ENCODE measurements at places on chromosomes 13 and 19.

DNA sequence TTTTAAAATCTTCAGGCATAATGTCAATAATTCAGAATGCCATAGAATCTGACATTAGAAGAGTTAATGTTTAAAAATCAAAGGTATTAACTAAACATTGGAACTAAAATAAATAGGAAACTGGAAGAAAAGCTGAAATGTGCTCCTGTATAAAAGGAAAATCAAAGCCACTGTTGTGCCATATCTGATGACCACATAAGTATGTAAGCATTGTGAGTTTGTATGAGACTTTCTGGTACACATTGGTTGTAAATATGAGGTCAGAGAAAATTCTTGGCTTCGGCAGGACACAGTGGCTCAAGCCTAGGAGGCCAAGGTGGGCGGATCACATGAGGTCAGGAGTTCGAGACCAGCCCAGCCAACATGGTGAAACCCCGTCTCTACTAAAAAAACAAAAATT is 48.3 kb upstream of the INTS6 start:
- DNase-seq: no peak

DNA sequence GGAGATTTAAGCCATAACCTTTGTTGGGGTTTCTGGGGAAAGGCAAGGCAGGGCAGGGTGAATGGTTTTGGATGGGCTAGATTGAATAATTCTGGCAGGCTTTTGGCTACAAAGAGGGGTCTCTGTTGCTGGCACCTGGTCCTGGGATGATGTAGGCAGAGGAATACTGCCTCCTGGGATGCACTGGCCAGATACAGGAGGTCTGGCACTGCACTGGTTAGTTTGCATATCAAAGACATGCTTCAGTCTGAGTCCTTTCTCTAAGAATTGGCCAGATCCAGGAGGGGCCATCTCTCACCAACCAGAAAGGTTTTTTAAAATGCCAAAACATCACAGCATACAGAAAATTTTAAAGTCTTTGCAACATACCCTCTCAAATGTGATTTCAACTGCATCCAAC is 8.0 kb upstream of the MEDAG start:
- no peak for DNase-seq

DNA sequence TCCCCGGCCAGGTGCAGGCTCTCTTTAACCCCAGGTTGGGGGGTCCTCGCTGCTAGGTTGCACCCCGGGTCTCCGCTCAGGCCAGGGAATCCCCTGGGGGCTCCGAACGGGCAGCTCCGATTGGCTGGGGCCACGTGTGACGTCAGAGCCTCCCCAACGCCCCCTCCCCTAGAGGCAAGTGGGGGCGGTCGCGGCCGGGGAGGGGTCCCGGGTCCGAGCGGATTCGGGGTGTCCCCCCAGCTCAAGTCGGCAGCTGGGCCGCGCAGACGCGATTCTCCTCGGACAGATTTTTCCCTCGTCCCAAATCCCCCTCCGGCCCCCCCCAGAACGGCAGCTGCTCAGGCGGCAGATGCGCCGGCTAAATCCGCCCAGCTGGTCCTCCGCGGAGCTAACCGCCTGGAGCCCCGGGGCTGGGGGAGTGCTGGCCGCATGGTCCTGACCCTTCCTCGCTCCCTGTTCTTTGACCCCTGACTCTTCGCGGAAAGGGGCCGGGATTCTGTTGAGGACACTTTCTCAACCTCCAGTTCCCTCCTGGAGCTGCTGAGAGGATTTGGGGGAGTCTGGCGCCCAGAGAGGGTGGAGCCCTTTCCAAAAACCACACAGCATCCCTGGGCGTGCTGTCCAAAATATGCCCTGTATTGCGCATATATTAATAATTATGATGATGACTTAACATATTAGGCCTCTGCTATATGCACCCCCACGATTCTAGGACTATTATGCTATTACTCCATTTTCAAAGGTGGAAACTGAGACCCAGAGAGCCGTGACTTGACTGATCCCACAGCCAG is 25.4 kb upstream of the SEMA6B start:
- DNase-seq: no peak

GRCh38 chr13:65497265-65497664 is 1732.9 kb downstream of the PCDH9 start:
- DNase-seq: peak; percentile 76

GRCh38 chr19:8681345-8682029 is 17.1 kb downstream of the ACTL9 start:
- no peak for DNase-seq

DNA sequence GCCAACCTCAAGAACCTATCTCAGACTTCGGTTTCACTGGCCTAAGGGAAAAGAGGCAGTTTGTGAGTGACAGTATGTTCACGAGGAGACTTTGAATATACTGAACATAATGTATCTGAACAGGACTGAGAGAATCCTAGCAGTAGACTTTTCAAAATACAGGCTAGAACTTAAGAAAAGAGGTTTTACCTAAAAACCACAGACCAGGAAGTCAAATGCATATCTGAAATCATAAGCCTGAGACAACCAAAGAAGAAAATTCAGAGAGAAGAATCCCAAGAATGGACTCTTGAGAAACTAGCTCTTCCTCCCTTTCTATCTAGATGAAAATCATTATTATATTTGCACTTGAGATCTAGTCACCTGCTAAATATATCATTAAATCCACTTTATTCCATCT is 17.6 kb downstream of the MYCBP2 start:
- DNase-seq: no peak

DNA sequence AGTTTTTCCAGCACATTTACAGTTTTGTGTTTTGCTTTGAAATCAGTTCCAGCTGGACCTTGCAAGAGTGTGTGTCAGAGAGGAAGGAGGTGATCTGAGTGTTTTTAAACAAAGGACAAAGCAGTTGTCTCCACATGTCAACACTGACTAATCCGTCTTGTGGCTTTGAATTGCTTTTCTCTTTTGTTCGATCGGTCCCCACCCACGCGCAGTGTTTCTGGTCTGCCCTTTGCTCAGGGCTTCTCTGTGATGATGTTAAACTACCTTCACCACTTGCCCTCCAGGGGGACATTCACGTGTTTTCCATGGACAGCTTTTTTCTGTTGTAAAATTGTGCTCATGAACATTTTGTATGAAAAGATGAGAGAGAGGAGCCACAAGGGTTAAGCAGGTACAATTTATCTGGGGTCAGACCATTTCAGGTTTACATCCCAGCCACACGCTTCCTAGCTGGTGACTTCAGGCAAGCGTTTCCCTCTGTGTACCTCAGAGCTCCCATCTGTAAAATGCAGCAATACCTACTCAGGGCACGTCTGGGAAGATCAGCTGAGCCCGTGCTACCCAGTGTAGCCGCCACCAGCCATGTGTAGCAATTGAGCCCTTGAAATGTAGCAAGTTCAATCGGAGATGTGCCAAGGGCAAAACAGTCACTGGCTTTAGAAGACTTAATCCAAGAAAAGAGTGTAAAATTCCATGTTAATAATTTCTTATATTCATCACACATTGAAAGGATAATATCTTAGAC is 13.5 kb upstream of the PLA2G4C start:
- DNase-seq: peak; percentile 91

- DNase-seq: no peak
Measured at GRCh38 chr19:5049561-5049960, 80.6 kb downstream of the KDM4B start.

GRCh38 chr19:29804493-29804892 is 7.3 kb upstream of the CCNE1 start:
- no peak for DNase-seq

DNA sequence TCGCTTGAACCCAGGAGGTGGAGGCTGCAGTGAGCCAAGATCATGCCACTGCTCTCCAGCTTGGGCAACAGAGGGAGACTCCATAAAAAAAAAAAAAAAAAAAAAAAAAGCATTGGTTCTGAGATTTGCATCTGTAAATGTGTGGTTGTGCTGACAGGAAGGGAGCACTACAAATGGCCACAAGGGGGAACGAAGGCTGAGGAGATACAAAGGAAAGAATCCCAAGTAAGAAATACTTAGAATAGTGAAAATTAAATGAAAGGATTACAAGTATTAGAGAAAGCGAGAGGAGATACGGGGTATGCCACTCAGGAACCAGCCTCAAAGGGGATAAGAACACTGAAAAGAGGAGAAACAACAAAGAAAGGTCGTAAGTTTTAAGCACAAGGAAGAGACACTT is 284.9 kb downstream of the KLF12 start:
- peak; percentile 47 for DNase-seq

GRCh38 chr13:50635504-50635903 is 208.0 kb downstream of the DLEU7 start:
- peak; percentile 57 for DNase-seq

- DNase-seq: no peak
Measured at GRCh38 chr13:113926951-113927660, 46.8 kb downstream of the C13orf46 start.

DNA sequence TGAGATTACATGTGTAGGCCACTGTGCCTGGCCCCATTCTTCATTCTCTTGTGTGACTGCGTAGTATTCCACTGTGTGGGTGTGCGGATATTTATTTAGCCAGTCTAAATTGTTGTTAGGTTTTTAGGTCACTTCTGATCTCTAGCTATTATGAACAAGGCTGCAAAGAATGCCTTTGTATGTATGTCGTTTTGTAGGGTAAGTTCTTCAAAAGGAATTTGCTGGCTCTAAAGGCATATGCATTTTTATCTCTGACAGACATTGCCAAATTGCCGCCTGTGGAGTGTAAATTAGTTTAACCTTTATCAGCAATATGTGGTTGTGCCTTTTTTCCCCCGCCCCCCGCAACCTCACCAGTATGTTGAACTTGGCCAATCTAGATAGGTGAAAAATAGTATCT is 30.3 kb upstream of the EHD2 start:
- no peak for DNase-seq

GRCh38 chr13:43835701-43836100 is 43.8 kb downstream of the CCDC122 start:
- DNase-seq: peak; percentile 22

GRCh38 chr19:36747750-36748149 is 24.9 kb downstream of the ZNF850 start:
- no peak for DNase-seq

GRCh38 chr13:21615427-21615826 is 11.5 kb upstream of the MICU2 start:
- DNase-seq: no peak

- DNase-seq: no peak
Measured at GRCh38 chr19:11735375-11735774, 3.4 kb downstream of the ZNF823 start.

DNA sequence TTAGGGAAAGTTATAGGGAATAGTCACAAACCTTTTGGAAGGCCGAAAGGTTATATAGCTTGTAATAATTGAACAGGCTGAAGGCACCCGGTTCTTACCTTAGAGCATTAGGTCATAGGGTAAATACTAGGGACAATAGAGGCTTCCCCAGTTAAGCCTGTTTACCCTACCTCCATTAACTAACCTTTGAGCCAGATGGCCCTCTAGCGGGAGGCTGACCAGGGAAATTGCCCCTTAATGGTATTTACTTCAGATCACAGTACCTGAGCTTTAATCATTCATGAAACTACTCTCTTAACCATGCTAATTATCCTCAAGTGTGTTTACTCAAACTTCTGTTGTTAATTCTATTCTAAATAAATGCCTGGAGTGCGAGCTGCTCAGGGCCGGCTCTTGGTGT is 20.4 kb upstream of the ZNF83 start:
- DNase-seq: no peak

GRCh38 chr13:37685206-37685605 is 86.6 kb upstream of the POSTN start:
- peak; percentile 59 for DNase-seq

GRCh38 chr19:49338691-49339300 is 3.6 kb downstream of the CD37 start:
- DNase-seq: peak; percentile 19

DNA sequence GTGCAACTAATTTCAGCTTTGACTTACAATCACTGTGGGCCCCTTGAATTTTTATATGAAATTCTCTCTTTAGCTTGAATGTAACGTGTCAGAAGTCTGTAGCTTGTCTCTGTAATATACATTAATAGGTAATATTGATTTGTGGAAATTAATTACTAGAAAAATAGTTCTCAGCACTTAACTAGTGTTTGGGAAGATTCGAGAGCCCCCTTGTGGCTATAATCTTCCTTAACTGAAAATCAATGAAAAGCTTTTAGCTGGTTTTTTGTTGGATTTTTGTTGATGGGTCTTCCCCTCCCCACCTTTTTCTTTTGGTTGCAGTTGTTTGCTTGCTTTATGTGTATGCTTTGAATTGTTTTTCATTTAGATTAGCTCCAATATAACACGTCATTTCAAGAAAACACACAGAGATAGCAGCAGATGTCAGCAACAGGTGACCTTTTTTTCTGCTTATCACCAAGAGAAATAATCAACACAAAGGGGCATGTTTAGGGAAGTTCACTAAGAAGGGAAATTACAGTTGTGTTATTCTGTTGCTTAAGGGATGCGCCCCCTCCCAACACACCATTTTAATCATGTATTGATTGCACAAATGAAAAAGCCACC is 176.8 kb downstream of the OXGR1 start:
- peak; percentile 52 for DNase-seq

DNA sequence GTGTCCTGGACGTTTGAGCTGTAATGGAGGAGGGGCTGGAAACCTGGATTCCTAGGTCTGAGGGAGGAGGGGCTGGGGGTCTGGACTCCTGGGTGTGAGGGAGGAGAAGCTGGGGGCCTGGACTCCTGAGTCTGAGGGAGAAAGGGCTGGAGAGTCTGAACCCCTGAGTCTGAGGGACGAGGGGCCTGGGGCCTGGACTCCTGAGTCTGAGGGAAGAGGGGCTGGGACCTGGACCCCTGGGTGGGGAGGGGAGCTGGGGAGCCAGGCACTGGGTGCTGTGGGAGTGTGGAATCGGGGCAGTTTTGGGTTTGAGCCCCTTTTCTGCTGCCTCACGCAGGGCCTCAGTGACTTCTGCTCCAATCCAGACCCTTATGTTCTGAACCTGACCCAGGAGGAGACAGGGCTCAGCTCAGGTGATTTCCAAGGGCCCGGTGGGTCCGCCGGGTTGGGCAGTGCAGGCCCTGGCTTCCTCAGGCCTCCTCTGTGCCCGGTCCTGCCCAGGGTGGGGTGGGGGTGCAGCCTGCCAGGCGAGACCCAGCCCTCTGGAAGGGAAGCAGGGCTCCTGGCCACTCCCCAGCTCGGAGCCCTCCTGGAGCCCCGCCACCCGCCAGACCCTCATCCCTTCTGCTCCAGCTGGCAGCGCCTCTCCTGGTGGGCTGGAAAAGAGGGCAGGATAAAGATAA is 14.4 kb downstream of the TTYH1 start:
- DNase-seq: no peak

DNA sequence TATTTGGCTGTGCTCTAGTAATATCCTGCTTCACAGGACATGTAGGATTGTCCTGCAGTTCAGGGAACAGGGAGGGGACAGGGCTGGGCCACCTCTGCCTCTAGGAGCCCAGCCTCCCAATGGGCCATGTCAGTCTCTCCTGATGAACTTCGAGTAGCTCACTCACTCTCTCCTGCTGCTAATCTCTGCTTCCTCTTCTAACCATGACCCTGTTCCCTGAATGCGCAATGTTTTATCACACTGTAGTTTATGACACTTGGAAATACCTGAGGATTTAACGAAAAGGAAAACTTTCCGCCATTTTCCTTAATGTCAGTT is 9.2 kb downstream of the PARP4 start:
- no peak for DNase-seq

Data from fibroblast of lung (primary cell).